ENCODE measurements at places on chromosomes 11 and 22.

DNA sequence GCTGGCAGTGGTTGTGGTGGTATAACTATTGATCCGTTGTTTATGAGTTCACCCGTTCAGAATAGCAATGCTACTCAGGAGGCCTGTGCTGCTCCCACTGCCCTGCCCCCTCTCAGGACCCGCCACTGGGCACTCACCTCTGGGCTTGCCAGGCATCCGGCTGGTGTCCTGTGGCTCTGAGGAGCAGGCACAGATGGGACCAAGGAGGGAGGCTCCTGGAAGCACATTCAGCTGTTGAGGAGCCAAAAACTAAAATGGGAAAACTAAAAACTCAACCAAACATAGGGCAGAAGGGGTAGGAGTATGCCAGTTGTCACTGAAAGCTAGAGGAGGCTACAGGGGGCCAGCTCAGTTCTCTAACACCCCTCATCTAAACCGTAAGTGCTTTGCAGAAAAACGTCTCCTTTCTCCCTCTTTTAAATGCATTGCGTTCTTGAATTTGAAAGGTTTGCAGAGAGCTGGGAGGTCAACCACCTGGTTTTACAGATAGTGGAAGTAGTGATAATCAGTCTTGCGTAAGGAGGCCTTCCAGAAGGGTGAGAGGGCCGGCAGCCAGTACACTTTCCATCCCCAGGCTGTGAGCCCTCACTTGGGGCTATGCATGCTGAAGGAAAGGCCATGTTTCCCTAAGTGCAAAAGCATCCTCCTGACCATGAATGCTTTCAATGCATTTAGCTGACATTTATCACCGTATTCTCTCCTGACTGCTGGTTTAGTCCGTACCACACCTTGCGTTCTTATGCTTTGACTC lies 547.4 kb downstream of the NTM start:
- no peak for DNase-seq

GRCh38 chr22:33940741-33941140 lies 20.5 kb upstream of the LARGE1 start:
- no peak for DNase-seq

- DNase-seq = no peak
These were observed 16.3 kb downstream of the IL2RB start for GRCh38 chr22:37133304-37134018.

- no peak for DNase-seq
These were observed 186.6 kb upstream of the MTNR1B start for GRCh38 chr11:92782806-92783205.

DNA sequence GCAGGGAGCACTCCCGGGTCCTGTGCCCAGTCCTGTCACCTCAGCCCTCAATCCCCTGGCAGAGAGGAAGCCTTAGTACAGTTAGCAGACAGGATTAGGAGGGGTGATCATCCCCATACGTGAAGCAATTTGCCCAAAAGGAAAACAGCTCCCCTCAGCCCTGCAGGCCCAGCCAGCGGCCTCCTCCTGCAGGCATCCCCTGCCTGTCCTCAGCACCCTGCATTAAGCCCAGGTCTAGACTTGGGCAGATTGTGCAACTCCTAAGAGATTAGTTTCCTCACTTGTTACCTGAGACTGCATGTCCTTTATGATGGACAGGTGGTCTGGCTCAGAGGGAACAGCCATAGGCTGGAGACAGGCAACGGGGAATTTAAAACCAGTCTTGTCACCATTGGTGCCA lies 95.5 kb upstream of the TMEM45B start:
- DNase-seq = no peak

DNA sequence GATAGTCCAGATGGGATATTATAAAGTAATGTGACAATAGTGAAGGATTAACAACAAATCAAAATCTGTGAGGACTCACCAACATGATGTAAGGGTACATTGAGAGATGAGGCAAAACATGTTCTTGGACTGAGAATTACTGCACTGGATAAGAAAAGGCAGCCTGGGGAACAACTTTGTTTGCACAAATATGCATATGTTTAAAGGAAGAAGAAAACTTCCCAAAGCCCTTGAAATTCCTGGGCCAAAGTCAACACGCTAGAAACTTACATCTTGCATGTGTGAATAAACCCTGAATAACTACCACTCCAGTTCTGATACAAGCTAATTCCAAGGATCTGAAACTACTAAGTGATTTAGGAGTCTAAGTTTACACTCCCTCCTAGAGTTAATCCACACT lies 1.1 kb downstream of the OR52A5 start:
- no peak for DNase-seq

- DNase-seq = no peak
These were observed 56.2 kb downstream of the NAV2 start for GRCh38 chr11:19768815-19769214.

- DNase-seq = no peak
These were observed 61.9 kb downstream of the C11orf58 start for GRCh38 chr11:16800382-16800781.

DNA sequence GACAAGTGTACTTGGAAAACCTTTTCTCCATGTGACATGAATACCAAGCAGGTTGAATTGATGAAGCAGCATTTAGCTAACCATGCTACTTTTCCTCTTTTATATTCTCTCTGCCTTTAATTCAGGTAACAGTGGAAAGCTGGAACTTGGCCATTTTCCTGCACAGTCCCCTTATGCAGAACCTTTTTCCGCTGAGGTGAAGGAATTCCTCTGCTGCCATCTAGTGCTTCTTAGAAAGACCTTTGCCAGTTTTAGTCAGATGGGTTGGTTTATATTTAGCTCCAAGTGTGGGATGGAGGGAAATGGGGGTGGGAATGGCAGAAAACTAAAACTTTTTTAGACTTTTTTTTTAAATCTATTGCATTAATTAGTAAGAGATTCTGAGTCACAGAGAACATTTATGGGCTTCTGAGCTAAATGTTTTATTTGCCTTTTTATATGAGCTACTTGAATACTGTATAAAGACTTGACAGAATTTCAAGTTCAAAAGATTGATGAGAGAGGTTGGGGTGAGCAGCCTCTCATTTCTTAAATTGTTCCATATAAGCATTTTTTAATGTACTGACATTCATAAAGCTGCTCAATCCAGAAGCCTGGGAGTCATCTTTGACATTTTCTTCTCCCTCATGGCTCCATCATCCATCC lies 153.9 kb upstream of the ZC3H12C start:
- peak; percentile 44 for DNase-seq

Data from NCI-H187 treated with DMSO at 0.1 percent for 48 hours (cell line).